ENCODE measurements at places on chromosomes 4 and X. TPM values are rescaled to one million over a fixed set of nuclear protein-coding genes. Genes with fewer than 3 reads are reported as not detected.

- DNase-seq: no peak
- no peaks in the 10 kb centered on the region for H3K27me3 ChIP-seq
- no peak overlapping the region for H3K27ac ChIP-seq
- H3K4me1 ChIP-seq: no peaks in the 10 kb centered on the region
- H3K36me3 ChIP-seq: no peaks in the 10 kb centered on the region
- no peak overlapping the region for H3K4me3 ChIP-seq
Observed at GRCh38 chr4:127239902-127240763, 392.6 kb upstream of the INTU start.

DNA sequence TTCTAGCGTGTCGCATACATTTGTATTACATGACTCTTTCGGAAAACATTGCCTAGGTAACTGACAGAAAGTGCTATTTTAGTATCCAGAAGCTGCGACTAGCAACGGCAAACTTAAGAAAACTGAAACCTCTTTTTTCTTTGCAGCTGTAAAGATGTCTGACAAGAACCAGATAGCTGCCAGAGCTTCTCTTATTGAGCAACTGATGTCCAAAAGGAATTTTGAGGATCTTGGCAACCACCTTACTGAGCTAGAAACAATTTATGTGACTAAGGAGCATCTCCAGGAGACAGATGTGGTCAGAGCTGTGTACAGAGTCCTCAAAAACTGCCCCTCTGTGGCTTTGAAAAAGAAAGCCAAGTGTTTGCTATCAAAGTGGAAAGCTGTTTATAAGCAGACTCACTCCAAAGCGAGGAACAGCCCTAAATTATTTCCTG is 9.4 kb downstream of the TCEANC start:
- peak overlapping the region; percentile 6 for H3K4me3 ChIP-seq
- H3K27me3 ChIP-seq: no peaks in the 10 kb centered on the region
- H3K27ac ChIP-seq: peak overlapping the region; percentile 13
- DNase-seq: no peak

DNA sequence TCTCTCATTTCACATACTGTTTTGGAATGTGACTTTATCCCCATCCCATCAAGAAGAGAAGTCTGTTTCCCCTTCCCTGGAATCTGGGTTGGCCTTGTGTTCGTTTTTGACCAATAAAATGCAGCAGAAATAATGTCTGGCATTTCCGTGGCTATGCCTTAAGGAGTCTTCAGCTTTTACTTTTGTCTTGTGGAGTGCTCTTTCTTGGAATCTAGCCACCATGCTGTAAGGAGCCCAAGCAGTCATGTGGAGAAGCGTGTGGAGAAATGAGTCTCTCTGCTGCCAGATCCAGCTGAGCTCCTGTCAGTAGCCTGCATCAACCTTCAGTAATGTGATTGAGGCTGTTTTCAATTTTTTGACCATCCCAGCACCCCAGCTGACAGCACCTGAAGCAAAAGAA is 84.4 kb upstream of the ARMCX2 start:
- no peak overlapping the region for H3K4me3 ChIP-seq
- no peaks in the 10 kb centered on the region for H3K36me3 ChIP-seq
- no peak overlapping the region for H3K27ac ChIP-seq
- H3K27me3 ChIP-seq: no peaks in the 10 kb centered on the region

- no peaks in the 10 kb centered on the region for H3K4me1 ChIP-seq
- no peaks in the 10 kb centered on the region for H3K27me3 ChIP-seq
- H3K36me3 ChIP-seq: no peaks in the 10 kb centered on the region
- H3K4me3 ChIP-seq: no peak overlapping the region
- DNase-seq: no peak
Observed at GRCh38 chr4:15598644-15599043, 56.5 kb downstream of the FBXL5 start.

GRCh38 chrX:72102126-72102525 is 29.6 kb downstream of the RTL5 start:
- H3K36me3 ChIP-seq: no peaks in the 10 kb centered on the region
- H3K27me3 ChIP-seq: no peaks in the 10 kb centered on the region
- DNase-seq: no peak

- H3K27me3 ChIP-seq: no peaks in the 10 kb centered on the region
- DNase-seq: no peak
- H3K36me3 ChIP-seq: no peaks in the 10 kb centered on the region
- no peaks in the 10 kb centered on the region for H3K4me1 ChIP-seq
- H3K4me3 ChIP-seq: no peak overlapping the region
Observed at GRCh38 chr4:166498546-166498945, 625.5 kb downstream of the TLL1 start.

- no peak overlapping the region for H3K4me3 ChIP-seq
- H3K27ac ChIP-seq: no peak overlapping the region
- H3K36me3 ChIP-seq: no peaks in the 10 kb centered on the region
- DNase-seq: no peak
Observed at GRCh38 chr4:3655485-3655884, 110.7 kb upstream of the ADRA2C start.

DNA sequence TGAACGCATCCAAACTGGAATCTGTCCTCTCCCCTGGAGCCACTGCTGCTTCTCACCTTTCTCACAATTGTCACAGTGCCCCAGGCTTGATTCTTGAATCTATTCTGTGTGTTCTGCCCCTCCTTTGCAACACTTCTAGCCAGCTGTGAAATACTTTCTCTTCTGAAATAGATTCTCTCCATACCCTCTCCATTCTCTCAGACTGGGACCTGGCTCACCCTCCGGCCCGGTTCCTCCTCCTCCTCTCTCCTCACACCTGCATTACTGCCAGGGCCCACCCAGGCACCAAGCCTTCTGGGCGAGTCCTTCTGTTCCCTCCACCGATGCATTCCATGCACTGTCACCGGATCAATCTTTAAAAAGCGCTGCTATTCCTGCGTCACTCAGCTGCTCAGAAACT is 336.1 kb downstream of the UNC5C start:
- no peak overlapping the region for H3K4me3 ChIP-seq
- H3K27ac ChIP-seq: no peak overlapping the region
- H3K27me3 ChIP-seq: no peaks in the 10 kb centered on the region
- no peaks in the 10 kb centered on the region for H3K4me1 ChIP-seq
- H3K36me3 ChIP-seq: no peaks in the 10 kb centered on the region

GRCh38 chr4:74667944-74668343 is 126.4 kb downstream of the BTC start:
- no peaks in the 10 kb centered on the region for H3K4me1 ChIP-seq
- no peaks in the 10 kb centered on the region for H3K36me3 ChIP-seq
- H3K27ac ChIP-seq: no peak overlapping the region
- no peaks in the 10 kb centered on the region for H3K27me3 ChIP-seq

The QRFPR gene
- total RNA-seq: not detected

The CDKL5 gene
- total RNA-seq: 13.7 TPM

The LAMTOR3 gene
- 52.4 TPM for total RNA-seq

The CT45A3 gene
- not detected for total RNA-seq

The CSN1S1 gene
- not detected for total RNA-seq

The IL15 gene
- 0.86 TPM for total RNA-seq

The HS6ST2 gene
- 23.8 TPM for total RNA-seq
